ENCODE measurements at places on chromosomes 7 and 10.

DNA sequence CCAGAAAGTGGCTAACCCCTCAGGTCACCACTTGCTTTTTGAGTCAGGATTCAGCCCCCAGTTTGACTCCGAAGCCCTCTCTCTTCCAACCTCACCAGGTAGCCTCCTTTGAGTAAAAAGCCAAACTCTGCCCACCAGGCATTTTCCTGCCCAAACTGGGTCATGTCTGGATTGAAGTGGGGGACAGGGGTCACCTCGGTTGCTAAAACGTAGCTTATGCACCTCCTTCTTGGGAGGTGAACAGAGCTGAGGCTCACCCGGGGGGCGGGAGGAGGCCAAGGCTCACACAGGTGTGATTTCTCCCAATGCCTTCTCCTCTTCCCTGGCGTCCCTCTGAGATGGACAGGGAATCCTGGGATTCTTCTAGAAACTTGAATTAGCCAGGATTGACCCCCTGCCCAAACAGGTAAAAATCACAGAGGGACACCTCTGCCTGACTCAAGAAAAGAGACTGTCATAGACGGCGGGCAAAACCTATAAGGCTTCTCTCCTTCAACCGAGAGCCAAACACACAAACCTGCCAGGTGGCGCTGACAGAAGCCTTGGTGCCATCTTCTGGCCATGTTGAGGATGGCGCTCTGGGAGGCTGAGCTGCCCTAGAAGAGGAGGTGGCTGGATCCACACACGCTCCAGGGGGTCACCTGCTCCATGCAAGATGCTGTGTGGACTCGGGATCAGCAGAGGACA, 51.6 kb downstream of the PRLHR start:
- DNase-seq, result peak; percentile 7

DNA sequence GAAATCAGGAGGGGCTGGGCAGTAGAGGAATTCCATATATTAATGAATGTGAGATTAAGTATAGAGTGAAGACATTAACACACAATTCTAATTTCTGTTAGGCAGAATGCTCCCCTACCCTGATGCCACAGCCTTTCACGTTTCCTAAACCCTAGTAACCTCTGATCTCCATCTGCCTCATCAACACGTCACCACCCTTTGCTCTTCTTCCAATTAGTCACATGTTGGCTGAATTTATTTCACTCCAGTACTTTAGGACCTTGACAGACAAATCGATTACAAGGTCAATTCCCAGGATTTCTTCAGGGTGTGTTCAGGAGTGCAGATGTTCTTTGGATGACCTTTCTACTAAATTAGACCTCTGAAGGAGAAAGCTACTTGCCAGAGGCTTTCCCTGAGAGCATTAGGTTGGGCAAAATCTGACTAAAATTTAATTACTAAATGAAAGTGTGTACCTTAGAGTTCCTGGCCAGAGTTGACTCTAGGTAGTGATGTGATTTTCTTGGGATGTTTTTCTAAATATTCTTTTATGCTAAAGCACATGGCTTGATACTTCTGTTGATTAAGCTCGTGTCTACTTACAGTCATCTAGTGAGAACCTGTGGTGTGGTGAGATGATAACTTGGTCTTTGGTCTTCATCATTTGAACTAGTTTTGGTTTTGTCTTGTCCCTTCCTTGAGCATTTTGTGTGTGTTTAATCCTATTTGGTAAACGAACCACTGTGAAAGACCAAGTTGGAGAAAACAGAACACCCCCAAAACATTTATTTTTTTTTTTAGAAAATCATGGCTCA, 12.7 kb downstream of the AGR2 start:
- no peak for DNase-seq

- DNase-seq, result no peak
These were observed 387.4 kb downstream of the ETV1 start for GRCh38 chr7:13602036-13602435.

DNA sequence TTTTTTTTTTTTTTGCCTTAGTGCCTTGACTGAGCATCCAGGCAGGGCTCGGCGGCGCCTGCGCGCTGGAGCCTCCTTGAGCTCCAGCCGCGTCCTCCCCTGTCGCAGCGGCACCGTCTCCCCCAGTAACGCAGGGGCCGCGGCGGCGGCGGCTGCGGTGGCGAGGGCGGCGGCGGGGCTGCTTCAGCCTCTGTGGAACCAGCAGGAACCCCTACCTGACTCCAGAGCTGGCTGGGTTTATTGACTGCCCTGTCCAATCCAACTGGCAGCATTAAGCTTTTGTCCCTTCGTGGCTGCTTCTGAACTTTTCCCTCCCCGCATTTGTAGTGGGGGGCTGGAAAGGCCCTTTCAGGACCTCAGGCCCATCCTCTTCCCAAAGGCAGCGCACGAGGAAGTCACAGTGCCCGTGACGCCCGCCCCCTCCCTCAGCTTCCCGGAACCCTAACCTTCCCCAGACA, at the start of gene GPR85:
Gene GPR85 (minus strand): TSS at position 397 of the 458 bp plus-strand sequence. CDS start 2,106 bp downstream, outside the sequence.
- DNase-seq, result peak; percentile 77

GRCh38 chr10:118041316-118041715, 5.4 kb downstream of the RAB11FIP2 start:
- DNase-seq, result peak; percentile 20

GRCh38 chr10:103653581-103654037, 160.1 kb downstream of the NEURL1 start:
- no peak for DNase-seq

- DNase-seq, result no peak
These were observed 22.3 kb downstream of the ZNF783 start for GRCh38 chr7:149284343-149284742.

- no peak for DNase-seq
These were observed 36.0 kb downstream of the CARD11 start for GRCh38 chr7:3007696-3008095.

DNA sequence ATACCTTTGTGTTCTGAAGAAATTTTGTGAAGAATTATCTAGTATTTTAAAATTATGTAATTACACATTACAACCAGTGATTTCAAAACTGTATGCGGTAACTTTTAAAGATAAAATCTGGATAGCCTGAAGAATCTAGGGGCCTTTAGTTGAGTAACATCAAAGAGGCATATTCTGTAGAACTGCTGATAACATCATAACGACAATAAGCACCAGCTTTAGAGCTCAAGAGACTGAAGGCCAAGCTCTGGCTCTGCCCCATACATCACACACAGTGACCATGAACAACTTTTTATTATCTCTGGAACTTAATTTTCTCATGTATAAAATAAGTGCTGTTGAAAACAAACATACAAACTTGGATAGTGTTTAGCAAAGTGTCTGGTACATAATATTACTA, 121.1 kb upstream of the RHOBTB1 start:
- no peak for DNase-seq

GRCh38 chr10:62589689-62590088, 214.8 kb upstream of the ADO start:
- DNase-seq, result no peak

GRCh38 chr10:114095559-114096337, 52.1 kb downstream of the ADRB1 start:
- DNase-seq, result no peak

DNA sequence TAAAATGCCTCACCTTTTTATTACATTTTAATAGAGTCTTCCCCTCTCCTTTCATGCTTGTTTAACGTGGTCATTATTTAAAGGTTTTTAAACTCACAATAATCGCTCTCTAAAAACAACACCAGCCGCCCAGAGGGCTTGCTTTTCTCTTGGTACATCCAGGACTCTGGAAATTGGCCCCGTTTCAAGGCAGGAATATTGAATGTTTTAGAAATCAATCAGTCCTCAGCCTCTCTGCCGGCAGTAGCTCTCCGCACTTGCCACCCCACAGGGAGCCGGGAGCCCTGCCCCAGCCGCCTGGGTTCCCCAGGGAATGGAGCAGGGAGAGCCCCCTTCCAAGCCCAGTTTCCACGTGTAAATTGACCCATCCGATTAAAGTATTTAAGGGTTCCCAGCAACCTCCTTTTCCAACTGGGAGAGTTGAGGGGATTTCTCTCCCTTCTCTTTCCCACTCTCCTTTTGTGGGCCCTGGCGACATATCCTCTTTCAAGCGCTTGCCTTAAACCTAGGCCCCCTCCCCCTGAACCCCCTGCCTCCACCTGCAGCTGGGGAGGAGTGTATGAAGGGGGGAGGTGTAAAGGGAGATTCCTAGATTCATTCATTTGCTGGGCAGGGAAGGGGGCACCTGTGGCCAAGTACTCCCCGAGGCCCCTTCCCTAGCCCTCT, 1.9 kb downstream of the FGF8 start:
- DNase-seq, result no peak

DNA sequence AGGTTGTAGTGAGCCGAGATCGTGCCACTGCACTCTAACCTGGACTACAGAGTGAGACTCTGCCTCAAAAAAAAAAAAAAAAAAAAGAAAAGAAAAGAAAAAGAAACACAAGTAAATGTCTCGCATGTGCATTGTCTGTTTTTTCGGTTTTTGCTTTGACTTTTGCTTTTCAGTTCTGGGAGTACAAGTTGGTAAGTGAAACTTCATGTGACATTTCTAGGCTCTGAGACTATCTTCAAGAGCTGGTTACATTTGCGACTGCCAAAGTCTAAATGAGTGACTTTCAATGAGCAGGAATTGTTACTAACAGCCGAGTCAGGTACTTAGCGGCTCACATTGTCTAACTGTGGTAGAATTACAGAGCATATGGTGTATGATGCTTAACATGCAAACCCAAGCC, 107.0 kb upstream of the CELF2 start:
- DNase-seq, result no peak

- DNase-seq, result no peak
These were observed 17.6 kb upstream of the PFKFB3 start for GRCh38 chr10:6185039-6185716.

DNA sequence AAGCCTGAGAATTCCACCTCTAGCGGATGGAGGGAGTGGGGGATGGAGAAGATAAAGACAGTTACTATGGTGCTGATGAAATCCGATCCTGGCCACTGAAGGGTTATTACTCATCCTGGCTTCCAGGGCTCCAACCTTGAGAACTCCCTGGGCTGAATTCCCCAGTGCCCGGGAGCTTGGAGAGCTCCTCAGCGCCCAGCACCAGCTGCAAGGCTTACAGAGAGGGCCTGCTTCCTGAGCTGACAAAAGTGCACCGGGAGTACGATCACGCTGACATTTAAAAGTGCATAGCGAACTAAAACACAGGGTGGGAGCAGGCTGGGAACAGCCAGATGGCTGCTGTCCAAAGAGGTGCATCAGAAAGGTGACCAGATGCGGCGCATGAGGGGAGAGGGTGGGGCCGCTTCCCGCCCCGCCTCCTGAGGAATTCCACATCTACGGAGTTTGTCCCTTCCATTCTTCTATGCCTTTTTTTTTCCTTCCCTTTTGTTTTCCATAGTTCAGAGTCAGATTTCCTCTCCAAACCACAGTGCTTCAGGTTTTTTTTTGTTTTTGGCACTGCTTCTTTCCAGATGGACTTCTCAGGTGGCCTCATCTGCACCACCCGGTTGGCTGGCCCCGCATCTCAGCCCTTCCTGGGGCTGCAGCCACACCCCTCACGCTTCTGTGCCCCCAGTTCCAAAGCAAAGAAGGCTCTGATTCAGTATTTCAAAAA, 62.4 kb upstream of the MKRN1 start:
- DNase-seq, result peak; percentile 81

- DNase-seq, result no peak
These were observed 124.1 kb downstream of the CAMK1D start for GRCh38 chr10:12473491-12473890.

- peak; percentile 79 for DNase-seq
These were observed 7.0 kb downstream of the NAT16 start for GRCh38 chr7:101172854-101173751.

DNA sequence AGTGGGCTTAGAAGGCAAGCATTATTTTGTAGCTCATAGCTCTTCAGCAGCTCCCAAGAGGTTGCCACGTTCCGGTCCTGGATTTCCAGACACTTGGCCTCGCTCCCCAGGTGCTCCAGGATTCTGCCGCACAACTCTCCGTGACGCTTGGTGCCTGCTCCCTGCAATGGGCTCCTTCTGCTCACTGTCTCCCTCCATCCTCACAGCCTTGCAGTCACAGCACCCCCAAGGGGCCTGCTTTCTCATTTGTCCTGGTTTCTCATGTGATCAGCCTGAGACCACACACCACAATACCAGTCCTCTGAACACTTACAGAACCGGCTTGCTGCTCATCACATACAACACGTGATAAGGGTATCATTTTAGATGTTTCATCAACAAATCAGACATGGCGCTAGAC, 9.8 kb downstream of the IGFBP3 start:
- no peak for DNase-seq

DNA sequence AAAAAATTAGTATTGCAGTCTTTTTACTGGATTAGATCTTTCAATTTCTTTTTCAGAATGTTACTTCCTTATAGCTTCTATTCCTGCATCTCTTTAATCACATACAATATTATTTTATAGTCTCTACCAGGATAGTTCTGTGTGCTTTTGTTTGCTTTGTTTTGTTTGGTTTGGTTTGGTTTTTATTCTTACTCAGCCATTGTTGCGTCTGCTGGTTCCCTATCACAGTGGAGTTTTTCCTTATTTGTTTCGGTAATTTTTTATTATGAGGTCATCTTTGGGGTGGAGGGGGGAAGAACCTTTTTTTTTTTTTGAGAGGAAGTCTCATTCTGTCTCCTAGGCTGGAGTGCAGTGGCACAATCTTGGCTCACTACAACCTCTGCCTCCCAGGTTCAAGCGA, 9.0 kb upstream of the BAIAP2L1 start:
- DNase-seq, result no peak

DNA sequence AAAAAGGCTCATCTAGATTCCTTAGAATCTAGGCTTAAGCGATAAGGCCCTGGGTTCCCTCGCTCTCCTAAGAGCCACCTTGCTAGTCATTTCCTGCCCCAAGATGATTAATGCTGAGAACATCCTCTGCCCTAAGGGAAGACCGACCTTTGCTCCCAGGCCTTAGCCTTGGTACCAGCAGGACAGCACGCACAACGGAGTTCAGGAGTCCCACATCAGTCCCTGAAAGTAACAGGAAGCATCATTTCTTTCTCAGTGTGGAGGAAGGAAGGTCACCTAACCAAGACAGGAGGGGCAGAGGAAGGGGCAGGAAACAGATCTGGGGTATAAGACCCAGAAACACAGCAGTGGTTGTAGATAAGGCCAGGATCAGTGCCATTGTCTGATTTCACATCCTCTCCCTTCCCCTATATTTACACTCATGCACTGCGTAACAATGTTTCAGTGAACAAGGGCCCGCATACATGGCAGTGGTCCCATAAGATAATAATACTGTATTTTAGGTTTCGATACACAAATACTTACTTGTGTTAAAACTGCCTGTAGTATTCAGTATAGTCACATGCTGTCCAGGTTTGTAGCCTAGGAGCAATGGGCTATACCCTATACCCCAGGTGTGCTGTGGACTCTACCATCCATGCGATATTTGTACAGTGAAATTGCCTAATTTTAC, 8.1 kb upstream of the FAM107B start:
- DNase-seq, result peak; percentile 14

DNA sequence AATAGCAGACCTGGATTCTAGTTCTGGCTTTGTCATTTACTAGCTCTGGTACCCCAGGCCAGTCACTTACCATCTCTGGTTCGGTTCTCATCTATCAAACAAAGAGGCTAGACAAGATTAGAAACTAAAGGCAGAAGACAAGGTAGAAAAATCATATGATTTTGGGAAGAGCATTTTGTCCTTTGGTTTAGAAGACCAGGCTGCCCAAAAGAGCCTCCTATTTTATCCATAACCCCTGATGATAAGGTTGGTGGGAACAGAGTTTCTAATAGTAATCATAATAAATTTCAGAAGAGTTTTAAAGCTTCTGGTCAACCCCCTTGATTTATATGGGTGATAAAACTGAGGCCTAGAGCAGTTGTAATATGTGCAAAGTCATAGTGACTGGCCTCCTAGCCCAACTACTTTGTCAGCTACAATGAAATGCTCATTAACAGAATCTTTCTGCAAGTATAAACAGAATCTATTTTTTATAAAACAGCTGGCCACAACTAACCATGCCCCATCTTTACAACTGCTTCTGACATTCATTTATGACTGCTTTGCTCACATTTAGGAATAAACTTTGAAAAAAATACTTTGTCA, 23.4 kb downstream of the COX15 start:
- peak; percentile 50 for DNase-seq
